ENCODE measurements at places on chromosomes 2 and 18. TPM values are rescaled to one million over a fixed set of nuclear protein-coding genes. Genes with fewer than 3 reads are reported as not detected.

The CCL20 gene
- total RNA-seq, result not detected

The INPP5D gene
- 2.8 TPM for total RNA-seq

The PROM2 gene
- total RNA-seq, result 1.4 TPM

The PKDCC gene
- total RNA-seq, result 153 TPM

The ABCG5 gene
- total RNA-seq, result not detected

The TET3 gene
- total RNA-seq, result 4.5 TPM

The FER1L5 gene
- not detected for total RNA-seq

The LOXHD1 gene
- total RNA-seq, result 0.12 TPM

The RFX8 gene
- total RNA-seq, result 0.12 TPM

The TMEM200C gene
- total RNA-seq, result 0.15 TPM

GRCh38 chr2:24471662-24472061 is 19.4 kb upstream of the NCOA1 start:
- no peak overlapping the region for H3K27ac ChIP-seq
- no peak for DNase-seq
- H3K4me3 ChIP-seq, result no peak overlapping the region
- H3K36me3 ChIP-seq, result no peaks in the 10 kb centered on the region

GRCh38 chr2:139492131-139492680 is 712.0 kb upstream of the NXPH2 start:
- H3K36me3 ChIP-seq, result no peaks in the 10 kb centered on the region
- H3K27ac ChIP-seq, result no peak overlapping the region
- no peaks in the 10 kb centered on the region for H3K4me1 ChIP-seq

GRCh38 chr18:55605733-55606338 is 17.8 kb upstream of the TCF4 start:
- no peak for DNase-seq
- H3K36me3 ChIP-seq, result no peaks in the 10 kb centered on the region
- H3K27ac ChIP-seq, result no peak overlapping the region
- no peak overlapping the region for H3K4me3 ChIP-seq
- H3K27me3 ChIP-seq, result no peaks in the 10 kb centered on the region

DNA sequence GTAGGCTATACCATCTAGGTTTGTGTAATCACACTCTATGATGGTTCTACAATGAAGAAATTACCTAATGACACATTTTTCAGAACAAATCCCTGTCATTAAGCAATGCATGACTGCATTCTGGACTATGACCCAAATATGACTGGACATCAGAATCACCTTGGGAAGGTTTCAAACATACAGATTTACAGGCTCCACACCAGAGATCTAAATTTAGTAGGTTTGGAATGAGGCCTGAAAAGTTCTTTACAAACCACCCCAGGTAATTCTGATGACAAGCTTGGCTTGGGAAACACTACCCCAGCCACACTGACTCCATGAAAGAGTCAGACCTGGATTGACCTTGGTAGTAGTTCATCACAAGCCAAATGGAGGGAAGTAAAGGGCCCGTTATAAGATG is 52.2 kb upstream of the NFE2L2 start:
- no peak for DNase-seq
- H3K4me3 ChIP-seq, result no peak overlapping the region
- H3K36me3 ChIP-seq, result no peaks in the 10 kb centered on the region
- H3K27ac ChIP-seq, result peak overlapping the region; percentile 44
- peaks cover 43% of the 10 kb centered on the region for H3K4me1 ChIP-seq

DNA sequence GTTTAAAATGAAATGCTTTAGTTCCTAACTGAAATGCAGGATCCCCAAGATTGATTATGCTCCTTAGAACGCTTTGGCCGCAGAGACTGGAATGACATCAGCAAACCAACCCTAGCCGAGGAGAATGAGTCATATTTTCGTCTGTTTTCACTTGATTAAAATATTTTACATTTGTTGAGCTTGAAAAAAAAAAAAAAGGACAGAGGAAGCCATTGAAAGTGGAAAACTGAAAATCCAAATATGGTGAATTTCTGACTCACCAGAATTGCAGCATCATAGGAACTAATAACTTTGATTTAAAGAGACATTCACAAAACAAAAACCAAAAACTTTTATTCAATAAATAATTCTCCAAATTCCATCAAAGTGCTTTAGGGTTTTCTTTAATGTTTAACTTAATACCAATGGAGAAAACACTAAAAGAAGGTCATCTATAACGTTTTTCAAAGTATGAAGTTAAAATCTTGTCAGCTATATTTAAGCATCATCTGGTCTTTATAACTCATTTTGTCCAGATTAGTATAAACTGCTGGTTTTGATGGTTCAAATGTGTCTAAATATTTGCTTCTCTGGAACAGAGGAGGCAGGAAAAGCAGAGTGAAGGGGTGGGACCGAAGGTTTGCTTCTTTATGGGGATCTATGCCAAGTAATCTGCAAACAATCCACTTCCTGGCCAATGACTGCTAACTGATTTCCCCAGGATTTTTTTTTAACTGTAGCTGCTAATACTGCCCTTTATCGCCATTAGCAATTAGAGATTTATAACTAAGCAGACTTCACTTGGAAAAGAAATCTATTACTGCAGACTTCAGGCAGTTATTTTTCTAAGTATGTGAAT is 30.9 kb upstream of the COL5A2 start:
- no peaks in the 10 kb centered on the region for H3K27me3 ChIP-seq
- peak overlapping the region; percentile 46 for H3K27ac ChIP-seq
- no peaks in the 10 kb centered on the region for H3K4me1 ChIP-seq
- no peaks in the 10 kb centered on the region for H3K36me3 ChIP-seq
- DNase-seq, result peak; percentile 23

DNA sequence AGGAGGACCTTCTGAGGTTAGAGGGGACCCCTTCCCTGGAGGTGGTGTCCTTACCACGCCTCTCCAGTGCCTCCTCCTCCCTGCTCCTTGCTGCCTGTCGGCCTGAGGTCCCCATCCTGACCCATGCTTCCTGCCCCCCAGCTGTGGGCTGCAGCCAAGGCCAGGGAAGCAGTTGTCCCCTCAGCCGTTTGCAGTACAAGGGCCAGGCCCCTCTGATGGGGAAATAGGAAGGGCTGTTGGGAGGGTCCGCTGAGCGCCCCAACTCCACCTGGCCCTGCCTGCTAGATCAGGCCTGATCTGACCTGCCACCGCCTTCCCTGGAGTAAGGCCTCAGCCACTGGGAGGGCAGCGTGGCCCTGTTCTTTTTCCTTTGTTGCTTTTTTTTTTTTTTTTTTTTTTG is 219.8 kb downstream of the KLHL29 start:
- no peak overlapping the region for H3K4me3 ChIP-seq
- peaks cover 30% of the 10 kb centered on the region for H3K4me1 ChIP-seq
- DNase-seq, result no peak
- no peak overlapping the region for H3K27ac ChIP-seq
- no peaks in the 10 kb centered on the region for H3K36me3 ChIP-seq

- no peak overlapping the region for H3K27ac ChIP-seq
- no peak overlapping the region for H3K4me3 ChIP-seq
- no peaks in the 10 kb centered on the region for H3K4me1 ChIP-seq
- no peaks in the 10 kb centered on the region for H3K27me3 ChIP-seq
Observed at GRCh38 chr2:19651466-19651865, 250.3 kb downstream of the TTC32 start.

GRCh38 chr2:36387258-36387916 is 31.8 kb downstream of the CRIM1 start:
- DNase-seq, result no peak
- peaks cover 3% of the 10 kb centered on the region for H3K36me3 ChIP-seq
- H3K27me3 ChIP-seq, result no peaks in the 10 kb centered on the region
- H3K4me3 ChIP-seq, result no peak overlapping the region
- peaks cover 60% of the 10 kb centered on the region for H3K4me1 ChIP-seq

GRCh38 chr18:1593091-1593490 is 688.4 kb downstream of the ADCYAP1 start:
- H3K4me3 ChIP-seq, result no peak overlapping the region
- DNase-seq, result no peak
- H3K4me1 ChIP-seq, result no peaks in the 10 kb centered on the region
- H3K27me3 ChIP-seq, result no peaks in the 10 kb centered on the region
- H3K36me3 ChIP-seq, result no peaks in the 10 kb centered on the region
- H3K27ac ChIP-seq, result no peak overlapping the region

- DNase-seq, result no peak
- H3K36me3 ChIP-seq, result peaks cover 16% of the 10 kb centered on the region
- H3K27ac ChIP-seq, result no peak overlapping the region
- H3K4me1 ChIP-seq, result peaks cover 10% of the 10 kb centered on the region
- H3K4me3 ChIP-seq, result peak overlapping the region; percentile 38
Observed at GRCh38 chr2:19350678-19351401, 7.6 kb downstream of the OSR1 start.

- no peaks in the 10 kb centered on the region for H3K4me1 ChIP-seq
- no peaks in the 10 kb centered on the region for H3K36me3 ChIP-seq
- H3K27me3 ChIP-seq, result peaks cover 13% of the 10 kb centered on the region
- H3K27ac ChIP-seq, result no peak overlapping the region
- peak; percentile 27 for DNase-seq
Observed at GRCh38 chr2:88350331-88351248, 101.9 kb downstream of the FOXI3 start.

- no peak overlapping the region for H3K27ac ChIP-seq
- no peak for DNase-seq
- H3K4me1 ChIP-seq, result no peaks in the 10 kb centered on the region
- H3K27me3 ChIP-seq, result peaks cover 59% of the 10 kb centered on the region
Observed at GRCh38 chr2:95307036-95307435, 9.9 kb downstream of the KCNIP3 start.
